SK-N-SH treated with all-trans-retinoic acid at 6 μM for 48 hours (cell line): ENCODE measurements at places on chromosomes 6 and 20.

DNA sequence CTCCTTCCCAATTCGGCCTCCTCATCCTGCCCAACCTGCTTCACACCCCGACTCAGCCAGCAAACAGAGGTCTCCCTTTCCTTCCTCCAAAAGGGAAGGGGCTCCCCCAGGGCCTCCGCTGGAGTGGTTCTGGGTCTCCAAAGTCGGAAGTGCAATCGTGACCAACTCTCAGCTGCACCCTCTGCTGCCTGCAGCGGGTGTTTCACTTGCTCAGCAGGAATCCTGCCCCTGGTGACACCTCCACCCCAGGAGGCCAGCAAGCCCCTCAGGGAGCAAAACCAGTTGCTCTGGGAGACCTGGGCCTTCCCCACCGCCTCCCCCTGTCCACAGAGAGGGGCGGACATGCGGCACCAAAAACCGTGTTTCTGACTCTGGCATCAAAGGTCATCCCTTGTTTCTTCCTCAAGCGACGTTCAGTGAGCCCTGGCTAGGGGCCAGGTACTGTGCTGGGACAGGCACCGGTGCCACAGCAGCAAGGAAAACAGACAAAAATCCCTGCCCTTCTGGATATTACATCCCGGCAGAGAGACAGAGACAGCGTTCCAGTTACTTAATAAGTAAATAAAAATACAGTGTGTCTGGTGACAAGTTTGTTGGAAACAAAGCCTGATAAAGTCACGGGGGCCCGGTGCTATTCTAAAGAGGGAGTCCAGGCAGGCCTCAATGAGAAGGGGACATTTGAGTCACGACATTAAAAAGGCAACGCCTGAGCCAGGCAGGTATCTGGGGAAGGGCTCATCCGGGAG, 219.0 kb downstream of the BMP7 start:
- ATAC-seq = peak; percentile 59

- no peak for ATAC-seq
These were observed 240.8 kb downstream of the ZNF217 start for GRCh38 chr20:53352727-53353440.

GRCh38 chr6:57162028-57162427, 10.1 kb upstream of the BAG2 start:
- no peak for ATAC-seq

DNA sequence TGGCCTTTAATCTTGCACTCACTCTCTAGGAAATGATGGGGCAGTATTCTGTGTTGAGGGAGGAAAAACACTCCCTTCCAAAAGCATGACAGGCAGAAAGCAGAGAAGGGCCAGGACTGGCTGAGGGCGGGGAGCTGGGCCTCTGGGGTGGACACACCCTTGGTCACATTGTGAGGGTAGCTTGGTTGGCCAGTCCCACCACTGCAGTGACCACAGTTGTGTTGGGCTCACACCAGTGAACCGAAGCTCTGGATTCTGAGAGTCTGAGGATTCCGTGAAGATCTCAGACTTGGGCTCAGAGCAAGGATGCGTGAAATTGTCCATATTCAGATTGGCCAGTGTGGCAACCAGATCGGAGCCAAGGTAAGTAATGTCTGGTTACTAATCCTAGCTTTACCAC, at the start of gene TUBB1:
TSS of gene TUBB1 (plus strand) at position 213 of the 400 bp plus-strand sequence. CDS start at position 307, 94 bp downstream.
- no peak for ATAC-seq

DNA sequence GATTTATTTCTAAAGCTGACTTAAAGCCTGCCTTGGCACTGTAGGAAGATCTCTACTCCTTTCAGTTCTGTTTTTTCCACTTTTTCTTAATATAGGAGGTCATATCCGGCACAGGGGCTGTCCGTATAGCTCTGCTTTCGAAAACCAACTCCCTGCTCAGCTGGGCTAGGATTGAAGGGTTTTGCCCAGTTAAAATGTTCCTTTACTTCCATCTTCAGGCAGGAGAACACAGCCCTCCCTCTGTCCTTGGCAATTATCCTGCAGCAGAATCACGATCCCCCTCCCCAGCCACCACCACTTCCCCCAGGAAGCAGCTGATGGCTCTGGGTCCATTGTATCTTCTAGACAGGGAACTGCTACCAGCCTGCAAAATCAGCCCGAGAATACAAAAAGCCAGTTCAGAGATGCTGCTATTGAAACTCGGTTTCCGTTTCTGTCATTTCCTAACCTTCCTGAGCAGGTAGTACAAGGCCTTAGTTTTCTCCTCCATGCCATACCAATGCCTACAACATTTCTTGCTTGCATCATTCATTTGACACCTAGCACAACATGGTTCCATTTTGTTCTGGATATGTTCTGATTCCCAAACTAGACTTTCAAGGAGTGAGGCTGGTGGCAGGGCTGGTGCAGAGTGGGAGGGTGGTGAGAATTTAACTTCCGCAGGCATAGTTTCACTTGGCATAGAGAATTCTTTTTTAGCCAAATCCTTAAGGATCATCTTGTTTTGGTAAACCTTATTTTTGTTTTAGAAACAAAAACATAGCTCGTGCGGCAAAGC, 53.9 kb downstream of the FAM50B start:
- ATAC-seq = no peak

DNA sequence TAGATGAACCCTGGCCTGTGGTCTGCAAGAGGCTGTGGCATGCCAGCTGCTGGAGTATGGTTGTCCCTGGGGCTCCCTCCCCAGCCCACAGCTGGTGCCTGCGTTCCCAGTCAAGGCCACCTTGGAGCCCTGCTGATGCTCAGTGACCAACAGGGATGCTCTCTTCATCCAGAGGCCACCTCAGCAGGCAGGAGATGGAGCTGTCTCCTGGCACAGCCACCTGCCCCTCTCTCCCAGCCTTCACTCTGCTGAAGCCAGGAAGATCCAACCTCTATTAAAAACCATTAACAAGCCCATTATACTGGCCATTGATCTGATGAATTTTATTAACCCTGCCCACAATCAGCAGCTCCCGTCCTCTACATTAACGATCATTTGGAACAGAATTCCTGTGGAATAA, 40.4 kb downstream of the ADTRP start:
- no peak for ATAC-seq

- no peak for ATAC-seq
These were observed 80.9 kb downstream of the OPN5 start for GRCh38 chr6:47862731-47863130.
